ENCODE measurements at places on chromosomes 3 and 15.

GRCh38 chr3:123276346-123277006, 74.7 kb downstream of the SEC22A start:
- no peak for DNase-seq

- DNase-seq, result no peak
These were observed 878.0 kb downstream of the PDCD6IP start for GRCh38 chr3:34676436-34676835.

DNA sequence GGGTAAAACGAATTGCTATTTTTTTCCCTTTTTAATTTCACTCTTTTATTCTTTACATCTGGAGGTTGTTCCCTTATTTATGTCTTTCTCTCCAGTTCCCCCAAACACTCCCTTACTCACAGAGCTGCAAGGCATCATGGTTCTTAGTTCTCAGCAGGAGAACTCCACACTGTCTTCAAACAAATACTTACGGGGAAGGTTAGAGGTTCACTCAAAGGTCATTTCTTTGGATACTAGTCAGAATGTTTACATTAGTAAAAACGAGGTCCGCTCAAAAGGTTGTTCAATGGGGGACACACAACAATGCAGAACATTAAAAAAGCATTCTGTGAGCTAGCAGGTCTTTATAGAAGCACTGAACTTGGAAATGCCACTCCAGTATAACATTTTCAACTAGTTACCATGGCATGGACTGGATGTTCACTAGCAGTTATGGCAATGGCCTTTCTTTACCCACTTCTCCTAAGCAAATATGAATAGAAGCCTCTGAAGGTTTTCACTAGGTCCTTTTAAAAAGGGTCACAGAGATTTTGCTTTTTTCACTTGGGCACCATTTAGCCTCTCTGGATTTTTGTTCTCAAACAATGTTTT, 201.7 kb downstream of the MEIS2 start:
- DNase-seq, result no peak

DNA sequence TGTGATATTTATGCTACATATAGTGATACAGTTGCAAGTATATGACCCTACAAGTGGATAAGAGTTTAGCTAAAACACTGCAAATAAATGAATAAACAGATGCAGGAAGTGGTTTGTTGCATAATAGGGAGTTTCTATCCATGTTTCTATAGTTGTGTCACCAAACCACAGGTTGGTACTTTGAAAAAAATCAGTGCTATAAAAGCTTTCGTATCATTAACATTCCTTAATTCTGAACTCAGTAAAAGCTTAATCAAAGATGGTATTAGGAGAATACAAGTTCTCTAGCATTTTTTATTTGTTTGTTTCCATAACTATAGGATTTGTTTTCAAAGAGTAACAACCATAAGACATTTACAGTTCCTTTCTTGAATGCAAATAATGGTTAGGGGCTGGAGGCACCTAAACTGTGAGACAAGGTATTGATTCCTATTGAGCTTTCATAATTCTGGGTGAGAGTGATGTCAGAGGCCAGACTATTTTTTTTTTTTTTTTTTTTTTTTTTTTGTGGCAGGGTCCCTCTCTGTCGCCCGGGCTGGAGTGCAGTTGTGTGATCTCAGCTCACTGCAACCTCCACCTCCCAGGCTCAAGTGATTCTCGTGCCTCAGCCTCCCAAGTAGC, 29.6 kb downstream of the CPOX start:
- DNase-seq, result no peak

GRCh38 chr3:111831840-111832239, 27.2 kb upstream of the PHLDB2 start:
- DNase-seq, result no peak
